ENCODE measurements at places on chromosomes 3 and 15.

DNA sequence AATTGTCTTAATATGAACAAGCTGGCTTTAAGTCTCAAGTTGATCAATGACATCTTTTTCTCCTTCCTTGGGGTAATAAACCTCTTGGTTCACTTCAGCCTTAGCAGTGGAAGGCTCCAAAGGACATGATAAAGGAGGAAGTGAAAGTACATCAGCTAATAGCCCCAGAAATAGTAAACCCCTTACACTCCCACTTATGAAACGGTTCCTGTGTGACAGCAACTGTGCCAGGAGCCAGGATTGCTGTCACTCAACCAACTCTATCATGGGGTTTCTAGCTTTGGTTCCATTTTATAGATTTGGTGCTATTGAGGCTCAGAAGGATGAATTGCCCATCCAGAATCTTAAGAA is 216.7 kb downstream of the ABHD5 start:
- DNase-seq, result no peak

- no peak for DNase-seq
Measured at GRCh38 chr3:175620532-175620931, 761.4 kb downstream of the NAALADL2 start.

DNA sequence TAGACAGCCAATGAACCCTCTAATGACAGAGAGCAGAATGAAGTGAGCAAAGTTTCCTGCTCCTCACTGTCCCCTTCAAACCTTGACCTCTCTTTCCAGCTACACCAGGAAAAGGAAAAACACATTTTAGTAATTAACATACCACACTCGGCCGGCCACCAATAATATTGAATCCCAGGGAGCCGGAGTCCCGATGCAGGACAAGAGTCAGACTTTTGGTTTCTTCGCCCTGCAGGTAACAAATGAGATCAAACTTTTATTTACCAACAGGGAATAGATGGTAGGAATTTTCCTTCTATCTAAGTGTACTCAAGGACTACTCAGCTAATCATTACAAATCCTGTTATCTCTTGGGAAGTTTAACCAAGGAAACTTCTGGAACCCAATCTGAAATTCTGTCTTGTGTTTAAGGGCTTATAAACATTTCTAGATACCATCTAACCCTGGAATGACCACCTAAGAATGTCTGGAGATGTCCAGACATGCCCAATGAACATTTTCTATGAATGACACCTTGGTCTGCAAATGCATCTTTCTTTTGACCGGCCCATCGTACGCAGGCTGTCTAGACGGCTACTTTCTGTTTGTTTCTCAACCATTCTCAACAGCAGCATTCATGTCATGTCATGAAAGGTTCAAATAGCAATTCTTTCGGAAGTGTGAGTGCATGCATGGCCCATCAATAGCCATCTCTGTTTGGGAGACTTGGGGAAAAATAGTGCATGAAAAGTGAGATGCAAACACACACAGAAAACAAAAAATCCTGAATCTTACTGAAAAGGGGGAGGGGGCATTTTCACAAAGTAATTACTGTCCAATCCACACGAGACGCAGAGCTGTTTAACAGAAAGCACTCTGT is 16.1 kb downstream of the PDZRN3 start:
- no peak for DNase-seq

- DNase-seq, result no peak
Measured at GRCh38 chr3:13136426-13136825, 63.2 kb upstream of the IQSEC1 start.

- DNase-seq, result no peak
Measured at GRCh38 chr3:63338351-63338750, 60.2 kb downstream of the SYNPR start.

GRCh38 chr15:91472316-91472756 is 372.3 kb downstream of the SV2B start:
- DNase-seq, result no peak

DNA sequence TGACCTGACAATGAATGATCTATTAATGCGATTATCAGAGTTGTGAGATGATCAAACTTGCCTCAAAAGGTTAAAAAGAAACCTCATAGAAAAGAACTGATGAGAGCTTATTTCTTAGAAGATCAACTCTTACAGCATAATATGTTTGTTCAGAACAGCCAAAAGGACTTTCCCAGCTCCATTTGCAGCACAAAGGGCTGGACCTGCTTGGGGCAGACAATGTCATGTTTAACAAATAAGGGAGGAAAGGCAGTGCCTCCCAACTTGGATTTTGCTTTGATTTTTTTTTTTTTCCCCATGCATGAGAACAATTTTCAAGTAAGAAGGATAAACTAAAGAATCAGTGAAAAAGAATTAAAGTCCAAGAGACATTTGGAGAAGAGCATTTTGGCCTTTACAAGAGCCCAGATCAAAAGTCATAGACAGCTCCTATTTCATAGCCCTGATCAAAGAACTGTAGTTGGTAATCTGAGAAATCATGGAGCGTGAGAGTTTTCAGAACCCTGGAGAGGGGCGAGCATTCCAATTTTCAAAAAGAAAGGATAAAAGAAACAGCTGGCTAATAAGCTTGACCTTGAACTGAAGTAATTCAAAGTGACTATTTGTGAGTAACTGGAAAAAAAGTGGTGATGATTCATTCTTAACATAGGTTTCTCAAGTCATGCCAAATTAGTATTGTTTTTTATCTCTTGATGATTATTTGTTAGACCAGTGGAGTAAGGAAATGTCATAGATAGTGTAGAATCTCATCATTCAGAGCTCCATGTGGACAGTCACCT is 136.0 kb upstream of the CFAP20DC start:
- no peak for DNase-seq

DNA sequence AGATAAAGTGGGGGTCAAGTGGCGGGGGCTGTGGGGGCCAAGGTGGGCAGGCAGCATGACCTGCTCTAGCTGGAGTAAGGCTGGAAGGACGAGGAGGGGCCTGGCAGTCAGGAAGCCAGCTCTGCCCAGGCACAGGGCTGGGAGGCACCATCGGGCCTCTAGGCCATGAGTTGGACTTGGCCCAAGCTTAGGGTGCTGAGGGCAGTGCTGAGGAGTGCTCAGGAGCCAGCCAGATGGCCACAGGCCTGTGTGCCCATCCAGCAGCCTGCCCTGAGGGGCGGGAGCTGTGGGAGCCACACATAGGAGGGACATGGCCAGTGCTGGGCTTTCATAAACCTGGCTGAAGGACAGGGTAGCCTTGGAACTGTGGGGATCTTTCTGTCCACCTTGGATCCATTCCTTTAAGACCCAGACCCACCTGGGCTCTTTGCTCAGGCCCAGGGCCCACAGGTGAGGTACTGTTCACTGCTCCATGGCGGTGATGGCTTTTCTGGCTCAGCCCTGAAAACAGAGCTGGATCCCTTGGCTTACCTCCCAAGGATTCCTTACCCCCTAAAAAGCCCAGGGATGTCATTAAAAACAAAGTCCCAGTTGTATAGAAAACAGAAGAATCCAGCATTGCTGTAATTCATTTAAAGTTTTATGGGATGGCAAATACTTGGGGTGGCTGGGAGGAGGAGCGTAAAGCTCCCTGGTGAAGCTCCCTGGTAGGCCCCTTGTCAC is 137.0 kb downstream of the DNAJB8 start:
- no peak for DNase-seq

- no peak for DNase-seq
Measured at GRCh38 chr15:99291643-99292042, 40.4 kb downstream of the LRRC28 start.

- DNase-seq, result no peak
Measured at GRCh38 chr3:178583963-178584575, 47.8 kb downstream of the KCNMB2 start.

DNA sequence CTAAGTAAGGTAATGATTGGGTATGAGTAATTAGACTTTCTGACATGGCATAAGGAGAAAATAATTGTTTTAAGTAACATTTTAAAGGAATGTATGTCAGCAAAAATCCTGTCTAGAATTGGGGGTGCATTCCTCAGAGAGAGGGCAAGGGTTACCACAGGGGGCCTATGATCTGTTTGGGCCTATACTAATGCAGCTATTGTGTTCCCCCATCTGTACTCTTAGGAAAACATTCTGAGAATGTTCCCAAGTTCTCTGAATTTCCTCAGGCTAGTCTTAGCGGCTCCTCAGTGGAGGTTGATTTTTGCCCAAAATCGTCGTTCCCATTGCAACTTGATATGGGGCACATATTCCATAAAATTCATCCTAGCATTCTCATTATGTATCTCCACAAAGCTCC is 1216.4 kb upstream of the GBE1 start:
- DNase-seq, result no peak

- no peak for DNase-seq
Measured at GRCh38 chr3:99413504-99413903, 224.9 kb upstream of the COL8A1 start.

DNA sequence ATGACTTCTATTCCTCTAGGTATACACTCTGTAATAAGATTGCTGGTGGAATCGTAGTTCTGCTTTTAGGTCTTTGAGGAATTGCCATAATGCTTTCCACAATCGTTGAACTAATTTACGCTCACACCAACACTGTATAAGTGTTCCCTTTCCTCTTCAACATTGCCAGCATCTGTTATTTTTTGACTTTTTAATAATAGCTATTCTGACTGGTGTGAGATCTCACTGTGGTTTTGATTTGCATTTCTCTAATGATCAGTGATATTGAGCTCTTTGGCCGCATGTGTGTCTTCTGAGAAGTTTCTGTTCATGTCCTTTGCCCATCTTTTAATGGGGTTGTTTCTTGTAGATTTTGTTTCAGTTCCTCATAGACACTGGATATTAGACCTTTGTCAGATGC is 12.8 kb downstream of the NXPE3 start:
- DNase-seq, result no peak

DNA sequence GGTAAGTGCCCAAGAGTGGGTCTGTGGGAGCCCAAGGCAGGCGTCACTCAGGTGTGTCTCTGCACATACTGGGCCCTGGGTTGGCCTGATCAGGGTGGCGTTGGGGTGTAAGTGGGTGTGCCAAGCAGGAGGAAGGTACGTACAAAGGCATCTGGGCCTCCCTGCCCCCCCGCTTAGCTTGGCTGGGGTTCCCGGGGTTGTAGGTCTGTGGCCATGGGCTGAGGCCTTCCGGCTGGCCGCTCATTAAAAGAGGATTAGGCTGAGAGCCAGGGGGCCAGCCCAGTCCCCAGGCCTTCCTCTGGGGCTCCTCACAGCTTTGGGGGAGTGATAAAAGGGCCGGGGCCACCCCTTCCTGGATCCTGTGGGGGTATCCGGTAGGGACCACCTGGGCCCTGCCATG is 13.3 kb downstream of the SEMA3F start:
- DNase-seq, result no peak

GRCh38 chr3:112931736-112932521 is 43.0 kb downstream of the CD200R1 start:
- DNase-seq, result no peak

DNA sequence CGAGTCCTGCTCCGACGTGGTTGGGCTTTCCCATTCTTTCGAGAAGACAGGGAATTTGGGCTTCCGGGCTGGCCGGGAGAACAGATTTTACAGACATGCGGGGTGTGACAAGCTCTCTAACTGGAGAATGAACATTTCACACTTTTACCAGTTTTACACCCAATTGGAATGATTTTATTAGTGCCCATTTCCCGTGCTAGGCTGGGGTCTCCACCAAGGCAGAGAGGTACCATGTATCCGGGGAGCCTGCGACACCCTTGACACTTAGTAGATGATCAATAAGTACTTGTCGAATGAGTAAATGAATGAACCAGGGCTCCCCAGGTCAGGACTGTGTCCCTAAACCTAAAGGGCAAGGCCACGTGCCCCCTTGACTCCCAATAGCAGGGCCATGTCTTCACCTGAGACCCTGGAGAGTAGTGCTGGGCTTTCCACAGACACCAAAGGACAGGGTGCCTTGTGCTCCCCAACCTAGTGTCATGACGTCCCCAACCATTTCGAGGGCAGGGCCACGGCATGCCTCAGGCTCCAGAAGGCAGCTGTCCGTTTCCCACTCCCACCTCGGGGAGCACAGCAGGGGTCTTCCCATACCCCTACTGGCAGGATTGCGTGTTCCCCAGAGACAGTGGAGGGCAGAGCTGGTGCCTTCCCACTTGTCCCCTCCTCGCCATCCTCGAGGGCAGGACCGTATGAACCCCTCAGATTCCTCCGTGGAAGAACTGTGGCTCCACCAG is 679 bp upstream of the MYD88 start:
- no peak for DNase-seq

DNA sequence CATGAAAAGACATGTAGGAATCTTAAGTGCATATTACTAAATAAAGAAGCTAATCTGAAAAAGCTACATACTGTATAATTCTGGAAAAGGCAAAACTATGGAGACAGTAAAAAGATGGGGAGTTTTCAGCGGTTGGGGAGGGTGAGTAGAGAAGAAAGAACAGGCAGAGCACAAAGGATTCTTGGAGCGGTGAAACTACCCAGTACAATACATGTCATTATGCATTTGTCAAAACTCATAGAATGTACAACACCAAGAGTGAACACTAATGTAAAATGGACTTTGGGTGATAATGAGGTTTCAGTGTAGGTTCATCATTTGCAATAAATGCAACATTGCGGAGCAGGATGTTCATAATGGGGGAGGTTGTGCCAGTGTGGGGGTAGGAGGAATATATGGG is 45.5 kb upstream of the CMSS1 start:
- DNase-seq, result no peak

DNA sequence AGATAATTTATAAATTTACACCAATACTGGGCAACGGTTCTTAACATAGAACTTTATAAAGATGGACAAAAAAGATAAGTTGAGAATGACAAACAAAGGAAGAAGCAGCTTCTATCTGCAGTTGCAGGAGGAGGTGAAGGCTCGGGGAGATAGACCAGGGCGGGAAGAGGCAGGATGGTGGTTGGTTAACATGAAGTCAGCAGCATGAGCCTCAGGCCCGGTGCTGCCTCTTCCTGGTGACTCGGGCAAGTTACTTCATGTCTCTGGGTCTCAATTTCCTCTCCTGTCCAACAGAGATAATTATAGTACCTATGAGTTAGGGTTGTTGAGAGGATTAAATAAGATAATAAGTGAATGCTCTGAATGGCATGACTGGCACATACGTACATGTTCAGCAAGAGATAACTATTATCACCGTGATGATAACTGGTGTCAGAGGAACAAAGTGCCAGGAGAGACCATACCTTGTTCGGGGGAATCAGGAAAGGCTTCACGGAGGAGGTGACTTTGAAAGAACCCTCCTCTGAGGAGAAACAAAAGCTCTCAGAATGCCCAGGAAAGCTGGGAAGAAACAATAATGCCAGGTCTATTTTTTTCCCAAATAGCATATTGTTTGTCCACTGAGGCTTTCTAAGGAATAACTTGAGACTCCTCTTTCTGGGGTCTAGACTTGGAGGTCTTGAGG is 4.4 kb downstream of the PAK6 start:
- DNase-seq, result no peak

DNA sequence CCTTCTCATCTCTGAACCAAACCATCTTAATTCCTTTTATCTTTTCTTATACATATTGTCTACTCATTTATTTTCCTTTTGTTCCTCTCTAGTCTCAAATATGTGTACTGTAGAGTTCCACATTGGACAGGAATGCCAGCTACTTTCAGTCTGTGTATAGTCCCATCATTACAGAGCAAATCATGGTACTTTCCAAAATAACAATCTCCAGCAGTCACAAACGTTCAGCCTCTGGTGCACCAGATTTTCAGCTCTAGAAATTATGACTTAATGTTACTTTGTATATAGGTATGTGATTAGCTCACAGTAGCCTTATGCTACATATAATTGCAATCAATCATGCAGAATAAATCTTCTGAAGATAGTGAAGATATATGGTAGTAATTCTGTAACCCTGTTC is 32.5 kb upstream of the TM4SF4 start:
- DNase-seq, result no peak

All from activated T-helper 1 cell treated with Interleukin-2 at 50 U/mL for 16 hours (primary cell).